Activated T-helper 1 cell treated with anti-CD3 and anti-CD28 coated beads, Interleukin-2, amount 50 U/mL, for 16 hours (primary cell): ENCODE measurements at places on chromosomes 7 and 10.

GRCh38 chr7:151188252-151188542, 1.1 kb upstream of the ASB10 start:
- DNase-seq: no peak

GRCh38 chr10:24526085-24526649, 197.5 kb downstream of the ARHGAP21 start:
- no peak for DNase-seq

GRCh38 chr7:10225275-10225674, 748.4 kb upstream of the PHF14 start:
- no peak for DNase-seq

GRCh38 chr10:15842556-15843169, 17.6 kb downstream of the MINDY3 start:
- no peak for DNase-seq

- DNase-seq: no peak
Observed at GRCh38 chr7:4706384-4707216, 24.5 kb downstream of the FOXK1 start.

GRCh38 chr10:104123397-104123796, 1.4 kb downstream of the SFR1 start:
- DNase-seq: no peak

- DNase-seq: no peak
Observed at GRCh38 chr7:20722941-20723340, 63.7 kb downstream of the SP8 start.

DNA sequence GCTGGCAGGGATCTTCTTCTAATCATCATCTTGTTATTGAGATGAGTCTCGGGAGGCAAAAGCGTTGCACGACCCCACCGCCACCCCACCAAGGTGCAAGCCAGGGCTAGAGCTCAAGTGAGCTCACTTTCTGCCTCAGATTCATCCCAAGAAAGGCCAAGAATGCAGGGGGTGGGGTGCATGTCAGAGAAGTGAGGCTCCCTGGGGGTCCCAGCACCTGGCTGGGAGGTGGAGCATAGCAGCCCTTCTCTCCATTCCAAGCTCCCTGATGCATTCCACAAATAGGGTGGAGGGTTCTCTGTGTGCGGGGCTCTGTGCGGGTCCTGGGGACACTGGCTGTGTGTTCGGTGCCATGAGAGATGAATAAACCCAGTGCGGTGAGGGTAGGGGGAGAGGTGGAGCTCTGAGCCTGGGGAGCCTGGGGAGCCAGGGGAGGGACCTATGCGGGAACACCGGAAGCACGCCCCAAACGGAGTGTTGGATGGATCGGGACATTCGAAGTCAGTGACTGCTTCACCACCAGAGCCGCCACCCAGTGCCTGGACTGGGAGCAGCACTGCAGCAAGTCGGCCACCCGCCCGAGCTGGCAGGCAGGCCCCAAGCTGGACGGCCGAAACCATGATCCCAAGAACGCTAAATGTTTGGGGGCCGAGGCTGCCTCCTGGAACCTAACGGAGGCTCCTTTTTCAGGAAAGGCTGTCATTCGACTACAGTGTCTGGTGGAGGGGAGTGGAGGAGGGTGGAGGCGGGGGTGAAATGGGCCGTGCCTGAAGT, 17.9 kb upstream of the HMX3 start:
- DNase-seq: no peak

GRCh38 chr7:142560166-142560565, 189.1 kb upstream of the PRSS1 start:
- no peak for DNase-seq

DNA sequence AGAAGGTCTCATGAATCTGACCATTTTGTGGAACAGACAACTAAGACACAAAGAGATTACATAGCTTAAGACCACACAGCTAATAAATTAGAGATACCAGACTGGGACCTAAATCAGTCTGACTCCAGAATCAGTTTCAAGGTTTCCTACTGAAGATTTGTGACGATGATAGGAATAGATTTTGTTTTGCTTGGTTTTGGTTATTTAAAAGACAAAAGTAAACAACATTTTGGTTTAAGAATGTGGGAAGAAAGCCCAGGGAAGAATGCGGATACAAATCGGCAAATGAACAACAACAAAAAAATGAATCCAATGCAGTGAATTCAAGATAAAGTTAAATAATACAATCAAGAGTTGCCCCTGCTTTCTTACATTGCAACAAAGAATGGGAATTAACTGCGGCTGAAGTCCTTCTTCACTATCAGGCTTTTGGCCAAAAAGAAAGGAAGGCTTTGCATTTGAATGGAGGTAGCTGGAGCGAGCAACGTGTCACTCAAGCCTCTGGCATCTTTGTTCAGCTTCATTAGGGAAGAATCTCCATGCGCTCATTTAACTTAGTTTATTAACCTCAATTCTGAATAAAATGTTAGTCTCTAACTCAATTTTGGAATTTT, 210.8 kb downstream of the ADAM12 start:
- DNase-seq: no peak

- no peak for DNase-seq
Observed at GRCh38 chr10:5581670-5582566, 57.2 kb downstream of the CALML3 start.

GRCh38 chr7:30285067-30285535, 704 bp downstream of the ZNRF2 start:
- peak; percentile 22 for DNase-seq

GRCh38 chr10:87510025-87510424, 5.3 kb downstream of the MINPP1 start:
- no peak for DNase-seq

GRCh38 chr10:50275650-50276235, 24.4 kb upstream of the ASAH2 start:
- no peak for DNase-seq

DNA sequence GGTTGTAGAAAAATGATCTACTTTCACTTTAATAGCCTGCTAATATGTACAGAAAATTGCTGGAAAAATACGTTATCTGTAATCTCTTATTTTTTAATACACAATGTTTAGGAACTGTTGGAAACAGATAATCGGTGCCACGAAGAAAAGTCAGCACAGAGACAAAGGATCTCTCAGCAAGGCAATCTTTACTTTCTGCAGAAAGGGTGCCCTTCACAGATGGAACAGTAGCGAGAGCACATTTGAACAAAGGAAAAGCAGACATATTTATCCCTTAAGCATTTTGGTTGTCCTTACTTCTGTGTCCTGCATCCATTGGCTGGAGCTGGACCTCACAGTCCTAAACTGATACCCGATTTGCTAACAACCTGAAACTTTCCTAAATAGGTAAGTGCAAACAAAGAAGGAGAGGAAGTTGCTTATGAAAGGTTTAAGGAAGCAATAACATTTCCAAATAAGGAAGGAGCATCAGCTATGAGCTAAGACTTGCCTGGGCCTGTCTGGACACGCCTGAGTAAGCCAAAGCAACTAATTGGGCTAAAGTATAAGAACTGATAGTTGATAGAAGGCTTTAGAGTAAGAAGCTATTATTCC, 640.0 kb downstream of the SH2D4B start:
- no peak for DNase-seq

- DNase-seq: no peak
Observed at GRCh38 chr10:60722623-60723022, 55.7 kb upstream of the CDK1 start.

GRCh38 chr10:23432166-23432565, 6.7 kb upstream of the OTUD1 start:
- DNase-seq: no peak

DNA sequence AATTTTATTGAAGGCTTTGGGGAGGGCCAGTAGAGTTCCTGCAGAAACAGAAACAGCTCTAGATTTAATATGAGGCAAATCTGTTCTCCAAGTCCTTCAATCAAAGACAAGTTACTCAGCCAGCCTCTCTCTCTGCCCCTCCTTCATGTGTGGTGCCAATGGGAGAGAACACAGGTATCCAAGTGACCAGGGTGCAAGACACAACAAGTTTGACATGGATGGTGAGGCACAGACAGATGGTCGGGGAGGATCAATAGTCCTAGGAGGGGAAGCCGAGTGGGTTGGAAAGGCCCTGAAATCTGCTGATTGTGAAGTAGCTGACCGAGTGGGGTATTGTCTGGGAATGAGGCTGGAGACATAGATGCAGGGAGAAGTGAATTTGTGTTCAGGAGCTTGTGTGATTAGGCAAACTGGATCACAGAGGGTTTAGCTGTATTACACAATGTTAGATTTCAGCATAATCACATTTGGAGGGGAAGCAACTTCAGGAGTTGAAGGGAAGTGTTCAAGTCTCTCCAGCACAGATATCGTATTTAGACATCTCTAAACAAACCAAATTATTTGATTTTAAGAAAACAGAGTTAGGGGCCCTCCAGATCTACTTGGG, 1.5 kb downstream of the GIMAP1 start:
- DNase-seq: no peak
